ENCODE measurements at places on chromosomes 7 and 10.

GRCh38 chr7:84669177-84669732, 474.7 kb upstream of the SEMA3A start:
- DNase-seq, result no peak

DNA sequence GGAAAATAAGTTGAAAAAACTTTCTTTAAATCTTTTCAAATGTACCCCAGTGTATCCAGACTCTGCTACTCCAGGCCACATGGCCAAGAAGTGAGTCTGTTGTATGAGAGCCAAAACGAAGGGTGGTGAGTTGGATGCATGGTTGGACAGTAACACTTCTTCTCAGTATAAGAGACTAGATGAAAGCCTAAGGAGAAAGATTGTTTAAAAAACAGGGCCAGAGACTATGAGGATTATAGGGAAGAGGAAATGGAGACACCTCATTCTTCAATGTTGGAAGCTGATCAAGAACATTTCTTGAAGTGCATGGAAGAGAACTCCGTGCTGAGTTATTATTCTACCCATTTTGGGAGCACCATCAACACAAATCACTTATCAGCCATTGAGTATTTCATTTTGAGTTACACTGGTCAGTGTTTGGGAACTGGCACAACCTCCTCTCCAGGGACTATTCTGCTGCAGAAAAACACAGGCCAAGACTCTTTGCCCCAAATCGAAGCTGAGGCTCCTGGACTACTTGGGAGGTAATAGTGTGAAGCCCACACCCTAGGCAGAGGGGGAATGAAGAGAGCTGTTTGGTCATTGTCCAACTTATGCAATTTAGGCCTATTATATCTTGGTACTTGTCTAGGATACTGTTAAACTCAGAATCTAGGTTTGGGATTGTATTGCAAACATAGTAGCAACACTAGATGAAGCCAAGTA, 123.0 kb upstream of the SEC61G start:
- DNase-seq, result no peak

DNA sequence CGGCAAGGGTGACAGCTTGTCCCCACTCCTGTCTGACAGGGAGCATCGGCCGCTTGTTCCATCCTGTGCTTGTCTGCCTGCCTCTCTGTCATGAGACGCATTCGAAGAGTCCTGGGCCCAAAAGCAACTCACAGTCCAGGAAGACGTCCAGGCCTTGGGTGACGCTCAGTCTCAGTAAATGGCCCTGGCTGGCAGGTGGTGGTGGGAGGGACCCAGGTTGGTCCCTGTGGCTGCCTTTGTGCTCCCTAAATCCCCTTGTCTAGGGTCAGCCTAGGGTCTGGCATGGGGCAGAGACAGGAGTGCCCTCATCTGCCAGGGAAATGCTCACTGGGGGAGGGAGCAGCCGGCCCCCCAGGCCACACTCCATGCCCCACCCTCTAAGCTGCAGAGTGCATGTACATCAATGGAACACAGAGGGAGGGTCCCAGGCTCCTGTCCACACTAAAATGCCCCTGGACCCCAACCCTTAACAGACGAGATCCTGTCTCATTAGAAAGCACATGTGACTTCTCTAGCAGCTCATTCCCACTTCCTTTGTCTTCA, 295.2 kb upstream of the ZNF32 start:
- no peak for DNase-seq

DNA sequence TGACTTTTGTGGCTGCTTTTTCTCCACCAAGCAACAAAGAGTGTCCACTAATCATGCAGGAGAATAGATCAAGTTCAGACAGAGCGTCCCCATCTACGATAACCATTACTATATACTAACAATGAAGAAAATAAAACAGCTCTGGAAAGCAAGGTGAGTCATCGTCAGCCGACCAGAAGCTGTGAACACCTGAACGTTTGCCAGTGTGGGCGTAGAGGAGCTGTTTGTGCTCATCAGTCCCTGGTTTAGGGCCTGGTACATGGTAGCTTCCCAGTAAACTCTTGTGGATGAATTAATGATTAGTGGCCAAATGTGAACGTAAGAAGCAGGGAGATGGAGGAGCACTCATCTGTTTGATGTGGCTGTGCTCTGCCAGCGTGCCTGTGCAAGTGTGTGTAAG, 180.7 kb downstream of the EVX1 start:
- no peak for DNase-seq

GRCh38 chr7:45162311-45162845, 4.8 kb downstream of the RAMP3 start:
- no peak for DNase-seq

- no peak for DNase-seq
Observed at GRCh38 chr7:41351091-41351490, 351.8 kb downstream of the INHBA start.

DNA sequence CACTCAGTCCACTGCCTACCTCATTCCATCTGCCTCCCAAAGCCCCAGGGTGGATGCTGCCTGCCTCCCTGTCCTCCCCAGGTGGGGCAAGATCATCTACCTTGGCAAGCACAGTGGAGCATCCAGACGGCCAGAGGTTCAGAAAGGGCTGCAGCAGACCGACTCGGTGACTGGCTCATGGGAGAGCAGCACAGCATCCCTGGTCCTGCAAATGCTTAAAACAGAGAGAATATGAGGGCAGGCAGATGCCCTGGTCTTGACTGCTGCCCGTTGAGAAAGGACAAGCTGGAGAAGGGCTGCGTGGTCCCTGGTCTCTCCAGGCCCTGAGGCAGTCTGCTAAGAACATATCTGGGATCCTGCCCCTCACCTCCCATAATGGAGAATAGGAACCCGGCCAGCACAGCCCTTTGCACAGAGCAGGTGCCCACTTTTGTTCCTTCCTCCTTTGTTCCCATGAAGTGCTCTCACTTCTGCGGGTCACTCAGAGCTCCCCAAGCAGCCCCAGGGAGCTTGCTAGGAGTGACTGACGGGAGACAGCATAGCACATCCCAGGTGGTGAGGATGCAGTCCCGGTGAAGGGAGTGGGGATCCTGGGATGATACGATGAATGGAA, 1.4 kb downstream of the HPS1 start:
- DNase-seq, result no peak

GRCh38 chr10:96512524-96513304, 1.0 kb downstream of the TLL2 start:
- DNase-seq, result peak; percentile 42
